Upper lobe of left lung (tissue), 6 donors: ENCODE measurements at places on chromosomes 5 and 9. TPM values are rescaled to one million over a fixed set of nuclear protein-coding genes. Genes with fewer than 3 reads are reported as not detected.

ASPN gene
- total RNA-seq, result 7.9 TPM

PTGDS gene
- 31.7 TPM for total RNA-seq

TRPM3 gene
- total RNA-seq, result 1.0 TPM

UBAC1 gene
- 42.0 TPM for total RNA-seq

ZNF366 gene
- 11.8 TPM for total RNA-seq

TMEM215 gene
- not detected for total RNA-seq

PGM5 gene
- 11.9 TPM for total RNA-seq

HEMGN gene
- total RNA-seq, result 0.57 TPM

DNA sequence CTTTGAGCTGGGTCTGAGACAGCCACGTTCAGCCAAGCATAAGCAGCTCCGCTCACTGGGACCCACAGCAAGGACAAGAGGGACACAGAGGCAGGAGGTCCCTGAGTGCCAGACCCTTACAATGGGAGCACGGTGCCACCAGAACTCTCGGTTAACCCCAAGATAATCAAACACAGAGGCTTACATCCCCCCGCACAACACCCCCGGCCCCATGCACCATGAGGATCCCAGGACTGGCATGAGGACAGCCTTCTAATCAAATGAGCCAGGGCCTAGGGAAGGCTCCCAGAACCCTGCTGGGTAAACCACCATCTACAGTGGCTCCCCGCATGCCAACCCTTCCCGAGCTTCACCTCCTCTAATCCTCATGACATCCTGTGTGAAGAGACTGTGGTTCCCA, 7.4 kb downstream of the GFPT2 start:
- DNase-seq, result no peak

DNA sequence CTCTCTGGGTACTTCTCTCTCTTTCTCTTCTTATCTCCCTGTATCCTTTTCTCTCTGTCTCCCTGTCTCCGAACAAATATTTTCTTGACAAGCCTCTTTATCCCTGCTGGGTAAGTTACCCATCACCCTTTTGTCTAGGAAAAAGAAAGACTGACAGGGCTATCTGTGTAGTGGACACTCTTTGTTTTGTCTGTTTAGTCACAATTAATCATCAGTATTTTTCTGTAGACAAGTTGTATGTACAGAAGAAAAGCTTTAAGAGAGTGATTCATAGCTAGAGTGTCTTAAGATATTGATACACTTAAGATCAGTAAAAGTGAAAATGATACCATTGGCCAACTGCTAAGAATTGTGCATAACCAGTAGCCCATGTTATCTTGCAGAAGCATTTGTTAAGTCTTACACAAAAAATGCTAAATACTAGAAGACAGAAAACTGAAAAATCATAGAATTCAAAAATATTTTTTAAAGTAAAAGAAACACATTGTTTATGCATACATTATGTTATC, 1043.8 kb upstream of the EDIL3 start:
- no peak for DNase-seq

DNA sequence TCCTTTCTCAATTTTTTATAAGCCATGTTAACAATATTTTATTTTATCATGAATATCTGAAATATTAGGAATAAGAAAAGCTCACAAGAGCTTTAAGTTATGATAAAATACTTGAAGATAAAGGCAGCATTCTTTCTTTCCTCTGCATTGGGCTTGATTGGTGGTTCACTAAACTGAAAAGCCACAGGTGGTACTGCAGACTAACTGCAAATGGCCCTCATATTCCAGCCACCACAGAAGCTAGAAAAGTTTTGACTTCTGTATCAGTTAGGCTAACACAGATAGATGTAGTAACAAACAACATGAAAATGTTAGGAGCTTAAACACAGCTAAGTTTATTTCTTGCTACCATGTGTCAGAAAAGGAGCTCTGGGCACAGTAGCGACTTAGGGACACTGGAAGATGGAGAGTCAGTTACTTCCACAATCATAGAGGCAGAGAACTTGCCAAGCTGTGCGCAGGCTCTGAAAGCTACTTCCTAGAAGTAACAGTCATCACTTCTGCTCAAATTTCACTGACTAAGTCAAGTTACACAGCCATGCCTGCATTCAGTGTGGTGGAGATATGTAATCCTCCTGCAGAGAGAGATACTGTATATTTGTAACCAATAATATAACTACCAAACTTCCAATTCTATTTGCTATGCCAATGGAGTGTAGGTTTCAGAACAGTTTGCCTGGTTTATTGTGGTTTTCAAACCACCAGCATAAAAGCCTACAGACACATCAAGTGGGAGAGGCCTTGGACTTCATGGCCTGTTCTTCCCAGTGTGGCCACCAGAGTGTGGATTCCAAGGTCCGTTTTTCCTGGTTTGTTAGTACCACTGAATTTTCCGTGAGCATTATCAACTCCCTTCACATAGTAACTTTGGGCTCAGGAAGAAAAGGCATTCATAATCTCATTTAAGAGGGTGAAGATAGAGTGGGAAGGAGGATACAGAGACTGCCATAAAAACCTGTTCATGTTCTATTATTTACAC, 268.3 kb downstream of the PJA2 start:
- no peak for DNase-seq

DNA sequence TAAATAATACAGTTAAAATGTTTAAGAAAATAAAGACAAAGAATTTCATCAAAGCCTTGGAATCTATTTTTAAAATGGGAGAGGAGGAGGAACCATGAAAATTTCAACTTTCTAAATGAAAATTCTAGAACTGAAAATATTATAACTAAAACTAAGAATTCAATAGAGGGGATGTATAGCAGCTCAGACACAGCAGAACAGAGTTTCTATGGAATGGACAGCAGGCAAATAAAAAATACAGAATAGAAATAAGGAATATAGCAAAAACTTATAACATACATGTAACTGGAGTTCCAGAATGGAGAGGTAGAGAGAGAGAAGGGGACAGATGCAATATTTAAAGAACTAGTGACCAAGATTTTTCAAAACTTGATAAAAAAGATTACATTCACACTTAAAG, 1.4 kb upstream of the RANBP17 start:
- DNase-seq, result no peak

DNA sequence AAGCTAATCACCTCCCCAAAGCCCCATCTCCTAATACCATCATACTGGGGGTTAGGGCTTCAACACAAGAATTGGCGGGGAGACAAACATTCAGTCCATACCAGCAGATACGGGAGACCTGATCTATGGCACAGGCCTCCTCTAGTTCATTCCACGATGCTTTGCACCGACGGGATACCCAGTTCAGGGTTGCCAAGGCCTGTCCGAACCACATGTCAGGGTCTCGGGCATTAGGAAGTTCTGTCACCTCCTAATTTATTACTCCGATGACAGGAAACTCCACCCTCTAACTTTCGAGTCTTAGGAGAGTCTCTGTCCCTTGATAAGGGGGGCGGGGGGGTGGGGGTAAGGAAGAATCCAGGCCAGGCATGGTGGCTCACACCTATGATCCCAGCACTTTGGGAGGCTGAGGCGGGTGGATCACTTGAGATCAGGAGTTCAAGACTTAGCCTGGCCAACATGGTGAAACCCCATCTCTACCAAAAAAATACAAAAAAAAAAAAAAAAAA, 23.8 kb upstream of the ANKRD33B start:
- DNase-seq, result no peak

- DNase-seq, result no peak
Observed at GRCh38 chr9:18358325-18358724, 115.6 kb upstream of the ADAMTSL1 start.

GRCh38 chr9:278651-279050, 64.0 kb downstream of the DOCK8 start:
- DNase-seq, result no peak

DNA sequence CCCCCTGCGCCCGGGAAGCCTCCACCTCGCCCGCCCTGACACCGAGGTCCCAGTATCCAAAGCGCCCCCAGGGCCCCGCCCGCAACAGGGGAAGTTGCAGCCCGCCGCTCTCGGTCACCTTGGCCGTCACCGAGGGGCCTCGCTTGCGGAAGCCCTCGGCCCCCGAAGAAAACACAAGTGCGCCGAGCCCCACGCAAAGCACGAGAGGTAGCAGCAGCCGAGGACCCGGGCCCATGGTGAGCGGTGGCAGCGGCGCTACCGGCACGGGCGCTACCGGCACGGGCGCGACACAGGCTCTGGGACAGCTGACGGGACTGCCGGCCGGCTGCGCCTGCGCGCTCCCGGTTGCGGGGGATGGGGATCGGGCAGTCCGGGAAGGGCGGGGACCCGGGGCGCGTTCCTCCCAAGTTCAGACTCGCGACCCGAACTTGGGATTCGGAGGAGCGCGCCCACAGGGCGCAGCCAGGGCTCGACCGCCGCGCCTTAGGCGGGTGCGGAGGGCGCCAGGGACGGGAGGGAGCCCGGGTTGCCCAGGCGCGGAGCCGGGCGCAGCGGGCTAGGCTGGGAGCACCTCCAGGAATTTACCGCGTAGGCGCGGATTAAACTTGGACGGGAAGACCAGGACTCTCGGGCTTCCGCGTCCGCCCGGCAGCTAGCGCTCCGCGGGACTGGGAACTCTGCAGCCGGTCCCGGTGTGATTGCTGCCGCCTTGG, at the start of gene PPIC:
PPIC (minus strand) TSS at position 335 of the 713 bp plus-strand sequence; CDS start at position 235, 100 bp downstream.
- DNase-seq, result peak; percentile 87

GRCh38 chr9:107685376-107685775, 195.8 kb upstream of the KLF4 start:
- DNase-seq, result no peak

- no peak for DNase-seq
Observed at GRCh38 chr5:158732345-158732744, 367.4 kb downstream of the EBF1 start.

- DNase-seq, result no peak
Observed at GRCh38 chr9:132163457-132163875, 1.6 kb downstream of the NTNG2 start.

- DNase-seq, result no peak
Observed at GRCh38 chr9:35748242-35748857, 678 bp downstream of the GBA2 start.

DNA sequence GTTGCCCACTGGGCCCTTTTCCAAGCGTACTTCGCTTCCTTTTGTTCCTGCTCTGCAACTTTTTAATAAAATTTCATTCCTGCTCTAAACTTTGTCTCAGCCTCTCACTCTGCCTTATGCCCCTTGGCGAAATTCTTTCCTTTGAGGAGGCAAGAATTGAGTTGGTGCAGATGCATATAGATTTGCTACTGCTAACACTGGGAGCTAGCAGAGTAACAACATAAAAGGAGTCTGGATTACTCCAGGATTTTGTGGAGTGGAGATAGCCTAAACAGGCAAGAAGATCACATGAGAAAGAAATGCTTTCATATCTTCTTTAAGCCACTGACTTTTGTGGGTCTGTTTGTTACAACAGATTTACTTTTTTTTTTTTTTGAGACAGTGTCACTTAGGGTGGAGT, 12.9 kb upstream of the RFESD start:
- no peak for DNase-seq

DNA sequence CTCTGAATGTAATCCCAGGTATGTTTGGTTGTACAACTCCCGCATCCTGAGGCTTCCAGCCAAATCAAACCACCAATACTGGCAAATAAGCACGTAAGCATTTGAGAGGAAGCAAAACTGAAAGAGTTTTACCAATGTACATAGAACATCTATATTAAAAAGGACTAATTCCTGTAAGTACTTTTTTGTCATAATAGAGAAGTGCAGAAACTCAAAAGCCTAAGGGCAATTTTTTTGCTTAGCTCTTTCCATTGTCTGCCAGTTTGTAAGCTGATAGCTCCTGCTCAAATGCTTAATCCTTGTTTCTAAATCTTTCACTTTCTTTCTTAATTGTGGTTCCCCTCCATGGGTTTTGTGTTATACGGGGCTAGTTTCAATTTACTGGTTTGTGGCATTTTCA, 1151.8 kb downstream of the CDH12 start:
- no peak for DNase-seq

GRCh38 chr5:11903614-11904264, 507 bp downstream of the CTNND2 start:
- peak; percentile 86 for DNase-seq

GRCh38 chr5:39190311-39191102, 28.9 kb downstream of the FYB1 start:
- DNase-seq, result no peak

DNA sequence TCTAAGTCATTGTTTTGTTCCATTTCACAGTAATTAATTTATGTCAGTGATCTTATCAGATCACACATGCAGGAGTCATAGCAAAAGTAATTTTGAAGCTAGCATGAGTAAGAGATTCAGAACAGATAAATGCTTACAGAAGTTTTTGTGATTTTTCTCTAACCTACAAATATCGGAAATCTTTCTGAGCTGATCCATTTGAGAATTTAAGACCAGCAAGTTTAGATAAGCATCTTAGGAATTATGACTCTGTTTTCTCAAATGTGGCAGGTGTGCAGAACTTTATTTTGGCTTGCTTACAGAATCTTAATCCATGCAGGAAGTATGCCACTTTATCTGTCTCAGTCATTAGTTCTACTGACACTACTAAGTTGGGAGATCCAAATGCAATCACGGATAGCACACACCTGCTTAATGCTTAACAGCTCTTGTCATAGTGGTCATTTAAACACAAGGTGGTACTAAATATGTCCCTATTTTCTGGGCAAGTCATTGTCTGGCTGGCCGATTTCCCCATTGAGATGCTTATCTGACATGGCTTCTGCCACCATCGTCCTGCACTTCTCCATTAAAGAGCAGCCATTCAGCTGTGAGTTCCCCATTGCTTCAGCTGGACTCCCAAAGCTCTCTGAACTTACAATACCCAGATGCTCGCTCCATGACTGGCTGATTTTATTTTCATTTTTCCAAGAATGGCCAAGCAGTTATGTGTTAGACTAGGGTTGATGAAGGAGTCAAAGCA, 305.4 kb upstream of the NUDT12 start:
- no peak for DNase-seq

DNA sequence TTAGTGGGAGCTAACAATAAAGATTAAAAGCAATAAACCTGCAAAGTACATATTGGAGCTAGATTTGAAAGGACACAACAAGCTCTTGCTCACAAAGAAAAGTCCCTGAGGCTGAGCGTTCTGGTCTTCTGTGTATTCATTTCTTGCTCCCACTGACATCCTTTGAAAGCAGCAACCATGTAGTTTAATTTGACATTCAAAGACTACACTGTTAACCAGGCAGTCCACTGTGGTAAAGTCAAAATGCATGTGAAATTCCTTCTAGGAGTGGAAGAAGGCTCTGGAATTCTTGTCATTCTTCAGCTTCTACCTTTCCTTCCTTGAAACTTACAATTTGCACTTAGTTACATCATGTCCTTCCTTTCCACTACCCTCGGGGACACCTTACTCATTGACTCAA, 480.7 kb downstream of the CSNK1G3 start:
- no peak for DNase-seq

DNA sequence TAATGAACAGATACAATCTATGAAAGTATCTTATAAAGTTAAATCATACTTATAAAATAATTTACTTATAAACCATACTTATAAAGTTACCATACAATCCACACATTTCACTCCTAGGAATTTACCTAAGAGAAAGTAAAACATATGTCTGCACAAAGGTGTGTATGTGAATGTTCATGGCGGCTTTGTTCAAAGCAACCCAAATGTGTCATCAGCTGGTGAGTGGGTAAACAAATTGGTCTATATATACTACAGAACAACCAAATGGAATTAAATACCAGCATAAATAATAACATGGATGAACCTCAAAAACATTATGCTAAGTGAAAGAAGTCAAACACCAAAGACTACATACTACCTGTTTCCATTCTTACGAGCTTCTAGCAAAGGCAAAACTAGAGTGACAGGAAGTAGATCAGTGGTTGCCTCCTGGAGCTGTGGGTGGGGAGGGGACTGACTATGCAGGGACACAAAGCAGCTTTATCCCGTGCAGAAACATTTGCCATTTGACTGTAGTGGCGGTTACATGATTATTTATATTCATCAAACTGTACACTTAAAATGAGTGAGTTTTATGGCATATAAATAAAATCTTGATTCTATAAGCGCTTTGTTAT, 10.6 kb downstream of the TRAF1 start:
- DNase-seq, result no peak

GRCh38 chr9:124441291-124441690, 9.0 kb upstream of the ADGRD2 start:
- DNase-seq, result peak; percentile 43
